ENCODE measurements at places on chromosomes 7 and 10.

- DNase-seq = no peak
Measured at GRCh38 chr10:133391761-133392518, 2.0 kb upstream of the MTG1 start.

GRCh38 chr7:113606325-113606724 lies 312.5 kb downstream of the PPP1R3A start:
- no peak for DNase-seq

DNA sequence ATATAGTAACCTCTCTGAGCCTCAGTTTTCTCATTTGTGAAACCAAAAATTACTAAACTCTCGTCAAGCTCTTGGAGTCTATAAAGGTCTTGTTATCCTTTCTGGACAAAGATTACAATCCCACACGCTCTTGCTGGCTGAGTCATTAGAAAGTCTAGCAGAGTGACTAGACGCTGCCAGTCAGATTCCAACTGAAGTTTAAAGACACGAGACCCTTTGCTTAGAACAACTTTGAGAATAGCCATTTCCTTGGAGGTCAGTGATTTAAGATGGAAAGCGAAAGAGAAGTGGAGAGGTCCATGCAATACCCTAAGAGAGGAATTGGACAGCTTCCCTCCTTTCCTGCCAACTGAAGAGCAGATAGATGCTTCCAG lies 119.5 kb downstream of the APBB1IP start:
- DNase-seq = no peak

- no peak for DNase-seq
Measured at GRCh38 chr7:159049266-159050025, 95.2 kb downstream of the VIPR2 start.

DNA sequence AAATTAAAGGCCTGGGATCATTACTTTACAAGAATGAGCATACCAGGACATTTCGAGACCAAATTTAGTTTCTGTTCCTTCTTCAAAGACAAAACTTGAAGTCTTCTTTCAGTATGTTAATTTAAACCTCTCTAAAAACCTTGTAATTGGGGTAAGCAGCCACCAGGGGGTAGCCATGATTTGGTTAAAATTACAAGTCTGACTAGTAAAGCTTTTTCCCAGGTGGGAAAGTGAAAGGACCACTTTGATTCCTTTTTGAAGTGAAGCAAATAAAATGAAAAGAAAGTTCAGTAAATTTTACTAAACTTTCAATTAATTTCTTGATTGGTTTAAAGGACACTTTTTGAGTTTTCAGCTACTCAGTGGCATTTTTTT lies 294.3 kb downstream of the BBS9 start:
- DNase-seq = no peak

GRCh38 chr10:10816447-10816846 lies 201.2 kb upstream of the CELF2 start:
- DNase-seq = no peak

GRCh38 chr7:157250605-157251228 lies 86.1 kb upstream of the DNAJB6 start:
- DNase-seq = no peak

GRCh38 chr10:5095687-5096086 lies 1.5 kb downstream of the AKR1C3 start:
- DNase-seq = no peak

GRCh38 chr7:18041191-18041590 lies 13.5 kb upstream of the PRPS1L1 start:
- DNase-seq = no peak
